NB4 (cell line): ENCODE measurements at places on chromosomes 6 and 20.
A peak's percentile ranks its signal among the peaks of the same experiment; 100 is the strongest.

GRCh38 chr6:108275976-108276375 lies 15.1 kb upstream of the SNX3 start:
- no peak for DNase-seq

DNA sequence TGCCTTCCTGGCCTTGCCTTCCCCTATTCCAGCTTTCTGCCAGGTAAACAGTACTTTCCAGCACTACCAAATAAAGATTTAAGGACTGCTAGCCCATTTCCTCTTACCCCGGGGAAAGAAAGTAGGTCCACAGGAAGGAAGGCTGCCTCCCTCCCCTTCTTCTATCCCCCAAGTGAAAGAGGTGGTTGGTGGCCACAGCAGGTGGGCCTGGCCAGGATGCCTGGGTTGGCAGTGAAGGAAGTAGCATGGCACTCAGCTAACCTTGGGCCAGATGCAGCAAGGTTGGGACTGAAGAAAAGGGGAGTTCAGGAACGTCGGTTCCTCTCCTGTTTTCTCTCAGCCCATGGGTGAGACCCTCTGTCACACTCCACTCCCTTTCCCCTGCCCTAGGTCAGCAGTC lies 8.9 kb downstream of the NFKBIL1 start:
- DNase-seq: peak; percentile 40

DNA sequence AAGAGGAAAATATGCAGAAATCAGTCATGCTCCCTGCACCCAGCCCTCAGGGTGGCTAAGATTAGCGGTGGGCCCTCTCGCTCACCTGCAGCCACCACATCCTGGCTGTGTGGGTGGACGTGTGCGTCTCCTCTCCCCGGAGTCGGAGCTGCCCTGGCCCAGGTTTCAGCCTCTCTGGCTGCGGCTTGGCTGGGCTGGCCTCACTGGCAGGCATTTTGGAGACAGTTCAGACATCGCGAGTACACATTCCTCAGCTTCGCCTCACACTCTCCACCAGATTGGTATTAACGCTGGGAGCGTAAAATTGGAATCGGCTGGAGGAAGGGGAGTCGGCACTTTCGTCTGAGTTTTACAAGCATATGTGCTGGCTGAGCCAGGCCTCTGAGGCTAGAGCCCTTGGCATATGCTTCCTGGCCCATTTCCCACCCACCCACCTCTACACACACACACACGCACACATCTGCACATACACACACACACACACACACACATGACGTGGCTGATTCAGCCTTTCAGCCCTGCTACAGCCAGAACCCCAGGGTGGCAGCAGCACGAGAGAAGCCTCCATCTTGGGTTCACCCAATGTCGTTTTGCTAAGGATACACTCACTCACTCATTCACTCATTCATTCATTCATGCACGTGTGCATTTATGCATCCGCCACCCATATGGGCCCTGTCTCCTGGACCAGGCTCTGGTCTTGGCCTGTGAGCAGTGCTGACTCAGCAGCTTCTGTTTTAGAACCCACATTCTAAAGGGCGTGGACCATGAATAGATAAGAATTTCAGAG lies 42.9 kb downstream of the BCAS4 start:
- DNase-seq: no peak

DNA sequence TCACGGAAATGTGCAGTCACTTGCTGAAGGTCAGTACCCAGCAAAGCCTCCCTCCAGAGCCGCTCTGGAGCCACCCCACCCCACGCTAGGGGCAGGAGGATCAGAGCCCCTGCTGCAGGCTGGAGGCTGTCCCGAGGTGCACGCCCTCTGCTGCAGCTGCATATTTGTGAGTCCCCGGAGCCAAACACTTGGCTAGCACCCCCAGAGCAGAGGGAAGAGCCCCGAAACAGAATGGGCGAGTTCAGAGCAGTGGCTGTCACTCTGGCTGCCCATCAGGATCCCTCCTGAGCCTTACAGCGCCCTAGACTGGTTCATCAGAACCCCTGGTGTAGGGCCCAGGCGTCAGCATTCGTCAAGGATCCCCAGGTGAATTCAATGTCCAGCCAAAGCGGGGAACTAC lies 9.5 kb upstream of the TULP1 start:
- no peak for DNase-seq

- DNase-seq: peak; percentile 28
Observed at GRCh38 chr20:45087097-45087790, 13.7 kb downstream of the KCNS1 start.
